ENCODE measurements at places on chromosomes 7 and 10.

- DNase-seq = no peak
Measured at GRCh38 chr10:47033541-47034270, 122.5 kb downstream of the PTPN20 start.

- no peak for DNase-seq
Measured at GRCh38 chr7:139360948-139361307, 1.2 kb downstream of the LUC7L2 start.

GRCh38 chr7:55486192-55486590 lies 86.1 kb downstream of the VOPP1 start:
- no peak for DNase-seq

GRCh38 chr10:1115607-1115955 lies 59.4 kb downstream of the WDR37 start:
- no peak for DNase-seq

GRCh38 chr10:104640339-104641186 lies 527 bp upstream of the SORCS3 start:
- DNase-seq = no peak

DNA sequence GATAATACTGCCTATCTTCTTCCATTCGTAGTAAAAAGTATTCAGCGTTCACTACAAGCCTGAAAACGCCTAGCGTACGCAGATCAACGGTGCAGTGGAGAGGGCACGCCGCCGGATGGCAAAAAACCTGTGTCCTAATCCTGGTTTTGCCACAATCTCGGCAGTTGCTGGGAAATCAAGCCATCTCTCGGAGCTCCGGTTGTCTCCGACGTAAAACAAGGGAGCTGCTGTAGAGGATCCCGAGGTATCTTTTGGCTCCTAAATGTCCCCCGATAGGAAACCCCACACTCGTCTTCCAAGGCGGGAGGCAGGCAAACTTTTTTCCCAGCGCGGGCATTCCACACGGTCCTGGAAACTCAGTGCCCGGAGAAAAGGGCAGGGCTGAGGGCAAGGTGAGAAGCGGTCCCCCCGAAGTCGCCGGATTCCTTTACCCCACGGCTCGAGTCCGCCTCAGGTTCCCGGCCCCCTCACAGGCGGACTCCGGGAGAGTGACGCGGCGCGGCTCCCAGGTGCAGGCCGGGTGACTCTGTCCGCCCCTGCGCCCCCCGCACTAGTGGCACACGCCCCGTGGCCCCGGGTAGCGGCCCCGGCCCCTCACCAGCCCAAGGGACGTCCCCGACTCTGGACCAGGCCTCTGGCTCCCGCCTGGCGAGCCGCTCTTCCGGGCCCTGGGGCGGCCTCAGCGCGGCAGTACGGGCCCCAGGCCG lies 649 bp downstream of the IDE start:
- peak; percentile 38 for DNase-seq

DNA sequence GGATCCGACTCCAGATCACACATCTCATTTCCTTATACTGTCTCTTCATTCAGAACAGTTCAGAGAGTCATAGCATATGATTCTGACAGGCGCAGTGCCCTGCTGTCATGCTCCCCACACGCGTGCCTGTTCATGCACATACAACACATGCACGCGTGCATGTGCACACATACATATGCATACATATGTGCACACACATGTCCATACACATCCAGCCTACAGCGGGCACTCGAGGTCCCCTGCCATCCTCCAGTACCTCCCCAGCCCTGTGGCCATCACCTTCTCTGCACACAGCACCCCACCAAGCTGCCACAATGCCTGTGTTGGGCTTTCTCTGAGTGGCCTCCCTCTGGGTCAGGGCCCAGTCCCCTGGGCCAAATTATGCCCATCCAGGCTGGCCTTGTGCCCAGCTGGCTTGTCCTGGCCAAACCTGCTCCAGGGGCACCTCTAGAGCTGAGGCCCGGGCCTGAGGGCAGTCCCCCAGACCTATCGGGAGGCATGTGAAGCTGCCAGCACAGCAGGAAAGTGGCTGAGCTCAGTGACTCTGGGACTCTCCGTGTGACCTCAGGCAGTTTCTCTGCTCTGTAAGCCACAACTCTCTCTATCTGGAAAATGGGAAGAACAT lies 49.4 kb upstream of the RET start:
- no peak for DNase-seq

DNA sequence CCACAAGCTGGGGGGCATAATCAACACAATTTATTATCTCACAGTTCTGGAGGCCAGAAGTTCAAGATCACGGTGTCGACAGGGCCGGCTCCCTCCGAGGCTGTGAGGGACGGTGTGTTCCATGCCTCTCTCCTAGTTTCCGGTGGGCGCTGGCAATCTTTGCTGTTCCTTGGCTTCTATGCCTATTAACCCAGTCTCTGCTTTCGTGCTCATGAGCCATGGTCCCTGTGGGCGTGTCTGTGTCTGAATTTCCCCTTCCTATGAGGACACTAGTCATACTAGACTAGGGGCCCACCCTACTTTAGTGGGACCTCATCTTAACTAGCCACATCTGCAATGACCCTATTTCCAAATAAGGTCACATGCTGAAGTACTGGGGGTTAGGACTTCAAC lies 29.4 kb downstream of the HIPK2 start:
- DNase-seq = no peak

DNA sequence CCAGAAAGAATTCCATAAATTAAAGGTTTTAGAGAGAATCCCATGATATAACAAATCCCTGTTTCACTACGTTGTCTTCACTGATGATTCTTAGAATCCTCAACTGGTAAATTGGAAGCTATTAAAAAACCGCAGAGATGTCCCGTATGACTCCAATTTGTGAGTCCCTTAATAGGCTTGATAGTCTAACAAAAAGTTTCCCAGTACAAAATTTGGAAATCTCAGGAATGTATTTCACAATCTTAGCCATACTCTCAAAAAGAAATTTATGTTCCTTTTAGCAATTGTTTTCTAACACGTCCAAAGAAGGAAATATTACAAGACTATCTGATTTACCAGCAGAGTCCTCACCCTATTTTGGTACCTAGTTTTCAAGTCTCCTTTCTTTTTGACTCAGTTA lies 2.5 kb downstream of the TES start:
- peak; percentile 76 for DNase-seq

- peak; percentile 89 for DNase-seq
Measured at GRCh38 chr10:110901954-110902819, 16.8 kb downstream of the BBIP1 start.

- no peak for DNase-seq
Measured at GRCh38 chr10:85545874-85546273, 820.7 kb downstream of the GRID1 start.

- peak; percentile 41 for DNase-seq
Measured at GRCh38 chr10:91197127-91197526, 23.3 kb upstream of the PCGF5 start.

GRCh38 chr7:148115308-148115707 lies 475.3 kb upstream of the C7orf33 start:
- DNase-seq = no peak

GRCh38 chr7:101586906-101587677 lies 42.0 kb downstream of the MYL10 start:
- no peak for DNase-seq

GRCh38 chr10:17200001-17200911 lies 1.2 kb downstream of the TRDMT1 start:
- no peak for DNase-seq

DNA sequence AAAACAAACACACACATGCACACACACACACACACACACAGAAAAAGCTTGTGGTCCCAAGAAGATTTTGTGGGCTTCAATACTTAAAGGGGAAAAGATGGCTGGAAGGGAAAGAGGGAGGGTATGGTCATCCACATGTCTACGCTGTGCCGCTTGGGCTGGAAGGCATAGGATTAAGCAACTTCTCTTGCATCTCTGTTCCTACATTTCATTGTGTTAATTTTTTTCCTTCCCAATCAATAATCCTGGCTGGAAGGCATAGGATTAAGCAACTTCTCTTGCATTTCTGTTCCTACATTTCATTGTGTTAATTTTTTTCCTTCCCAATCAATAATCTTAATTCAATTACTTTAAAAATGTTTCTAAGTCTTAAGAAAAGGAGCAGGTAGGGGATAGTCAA lies 30.6 kb downstream of the C10orf120 start:
- no peak for DNase-seq

- no peak for DNase-seq
Measured at GRCh38 chr10:98321186-98321780, 53.3 kb upstream of the LOXL4 start.

- DNase-seq = no peak
Measured at GRCh38 chr7:149866139-149866778, 7.5 kb upstream of the ATP6V0E2 start.

- no peak for DNase-seq
Measured at GRCh38 chr10:30176776-30177533, 117.6 kb upstream of the JCAD start.

DNA sequence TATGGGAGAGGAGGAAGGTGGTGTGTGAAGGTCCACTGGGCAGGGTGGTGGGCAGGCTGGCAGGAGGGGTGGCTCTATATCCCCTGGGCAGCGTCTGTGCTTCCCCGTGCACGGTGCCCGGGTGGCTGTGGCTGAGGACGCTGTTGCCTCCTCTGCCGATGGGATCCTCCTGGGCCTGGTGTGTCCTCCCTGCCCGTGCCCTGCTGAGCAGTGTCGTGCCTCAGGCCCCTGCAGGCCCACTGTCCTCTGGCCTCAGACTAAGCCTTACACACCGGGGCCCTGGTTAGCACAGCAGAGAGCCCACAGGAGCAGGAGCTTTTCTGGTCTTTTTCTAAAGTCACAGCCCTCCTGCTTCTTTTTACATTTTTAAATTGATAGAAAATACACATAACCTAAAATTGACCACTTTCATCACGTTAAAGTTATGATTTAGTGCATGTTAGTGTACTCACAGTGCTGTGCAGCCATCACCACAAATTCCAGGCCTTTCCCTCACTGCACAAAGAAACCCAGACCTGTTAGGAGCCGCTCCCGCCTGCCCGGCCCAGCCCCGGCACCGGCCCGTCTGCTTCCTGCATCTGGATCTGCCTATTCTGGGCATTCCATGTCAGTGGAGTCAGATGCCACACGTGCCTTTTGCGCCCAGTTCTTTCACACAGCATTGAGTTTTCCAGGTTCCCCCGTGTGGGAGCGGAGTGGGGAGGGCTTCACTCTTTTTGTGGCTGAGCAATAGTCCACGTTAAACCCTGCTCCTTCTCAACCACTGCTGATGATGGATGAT lies 19.4 kb downstream of the PFKFB3 start:
- DNase-seq = peak; percentile 75

DNA sequence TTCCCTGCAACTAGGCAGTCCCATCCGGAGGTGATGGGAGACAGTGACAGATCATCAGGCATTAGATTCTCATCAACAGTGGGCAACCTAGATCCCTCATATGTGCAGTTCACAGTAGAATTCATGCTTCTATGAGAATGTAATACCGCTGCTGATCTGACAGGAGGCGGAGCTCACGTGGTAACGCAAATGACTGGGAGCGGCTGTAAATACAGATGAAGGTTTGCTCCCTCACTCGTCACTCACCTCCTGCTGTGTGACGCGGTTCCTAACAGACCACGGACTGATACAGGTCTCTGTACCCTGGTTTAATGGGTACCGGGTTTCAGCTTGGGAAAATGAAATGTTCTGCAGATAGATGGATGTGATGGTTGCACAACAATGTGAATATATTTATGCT lies 47.8 kb upstream of the PIK3AP1 start:
- no peak for DNase-seq

GRCh38 chr7:5472432-5473315 lies 49.0 kb upstream of the TNRC18 start:
- DNase-seq = no peak

- no peak for DNase-seq
Measured at GRCh38 chr7:145582742-145583303, 533.8 kb upstream of the CNTNAP2 start.

- DNase-seq = no peak
Measured at GRCh38 chr10:114743521-114744231, 77.9 kb upstream of the FHIP2A start.

GRCh38 chr7:31049005-31049765 lies 2.9 kb upstream of the ADCYAP1R1 start:
- DNase-seq = no peak

- DNase-seq = peak; percentile 10
Measured at GRCh38 chr10:62861507-62861906, 45.3 kb upstream of the EGR2 start.

GRCh38 chr10:63699785-63700613 lies 178.8 kb downstream of the REEP3 start:
- DNase-seq = peak; percentile 98

DNA sequence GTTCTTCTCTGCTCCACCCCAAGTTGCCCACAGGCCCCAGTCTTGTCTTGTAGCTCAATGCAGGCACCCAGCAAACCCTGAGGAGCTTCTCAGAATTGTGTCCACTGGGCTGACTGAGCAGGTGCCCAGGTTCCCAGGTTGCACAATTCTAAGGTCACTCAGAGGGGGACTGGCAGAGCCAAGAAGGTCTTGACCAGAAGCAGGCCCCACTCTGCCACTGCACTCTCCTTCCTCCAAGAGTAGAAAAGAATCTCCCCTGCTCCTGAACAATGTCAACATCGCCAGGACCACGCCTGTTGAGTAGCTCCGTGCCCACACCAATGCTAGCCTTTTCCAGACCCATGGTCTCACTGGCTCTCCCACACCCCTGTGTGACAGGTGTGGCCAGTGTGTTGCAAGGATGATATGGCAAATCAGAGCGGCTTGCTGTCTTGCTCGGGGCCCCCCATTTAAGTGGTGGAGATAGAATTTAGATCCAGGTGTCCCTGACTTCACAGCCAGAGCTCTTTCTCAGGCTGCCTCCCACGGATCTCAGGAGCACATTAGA lies 577 bp downstream of the LRRC18 start:
- no peak for DNase-seq

GRCh38 chr7:41720046-41720445 lies 17.2 kb upstream of the INHBA start:
- DNase-seq = no peak

DNA sequence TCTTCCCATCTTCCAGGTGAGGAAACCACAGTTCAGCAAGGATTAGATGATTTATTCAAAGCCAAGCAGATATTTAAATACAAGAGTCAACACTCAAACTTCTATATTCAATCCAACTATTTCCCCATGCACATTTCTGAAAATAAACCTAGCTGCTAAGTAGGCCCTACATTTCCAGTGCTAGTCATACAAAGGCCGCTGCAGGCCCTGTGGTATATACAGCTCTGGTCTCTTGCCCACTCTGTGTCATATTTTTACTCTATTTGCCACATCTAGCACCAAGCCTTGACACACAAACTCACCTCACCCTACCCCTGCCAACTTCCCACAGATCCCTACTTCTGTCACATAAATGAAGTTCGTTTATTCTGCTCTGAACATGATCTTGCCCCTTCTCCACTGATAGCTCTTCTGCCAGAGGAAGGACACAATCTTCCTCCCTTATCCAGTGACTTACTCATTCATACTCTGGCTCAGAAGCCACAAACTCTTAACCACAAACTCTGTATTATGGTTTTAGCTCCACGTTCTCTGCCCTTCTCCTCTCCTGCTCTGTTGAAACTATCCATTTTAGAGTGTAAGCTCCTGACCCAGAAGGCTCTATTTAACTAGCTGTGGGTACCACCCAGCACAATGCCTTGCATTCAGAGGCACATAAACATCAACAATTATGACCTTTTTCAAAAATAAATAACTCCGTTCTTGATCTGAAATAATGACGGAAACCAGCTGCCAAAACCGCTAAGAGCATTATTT lies 180.7 kb downstream of the CPEB3 start:
- DNase-seq = peak; percentile 52
